ENCODE measurements at places on chromosomes 4 and X.

- no peak for DNase-seq
Measured at GRCh38 chrX:15926622-15927021, 72.0 kb upstream of the AP1S2 start.

- no peak for DNase-seq
Measured at GRCh38 chrX:46715530-46715929, 43.4 kb downstream of the SLC9A7 start.

- no peak for DNase-seq
Measured at GRCh38 chrX:69139516-69139915, 25.7 kb downstream of the PJA1 start.

DNA sequence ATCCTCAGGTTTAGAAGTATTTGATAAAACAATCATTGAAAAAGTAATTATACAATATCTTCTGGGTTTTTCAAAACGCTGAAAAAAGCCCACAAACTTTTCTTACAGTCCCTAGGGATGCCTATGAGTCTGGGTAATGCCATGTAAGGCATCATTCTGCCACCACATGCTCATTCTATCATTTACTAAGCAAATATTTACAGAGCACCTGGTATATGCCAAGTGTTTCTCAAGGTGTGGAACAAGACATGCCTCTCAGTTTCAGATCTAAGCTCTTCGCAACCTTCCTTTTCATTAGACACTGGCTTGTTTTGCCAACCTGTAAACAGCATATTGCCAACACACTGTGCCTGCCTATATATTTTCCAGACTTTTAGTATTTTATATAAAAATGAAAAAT is 17.7 kb downstream of the MID1 start:
- no peak for DNase-seq

DNA sequence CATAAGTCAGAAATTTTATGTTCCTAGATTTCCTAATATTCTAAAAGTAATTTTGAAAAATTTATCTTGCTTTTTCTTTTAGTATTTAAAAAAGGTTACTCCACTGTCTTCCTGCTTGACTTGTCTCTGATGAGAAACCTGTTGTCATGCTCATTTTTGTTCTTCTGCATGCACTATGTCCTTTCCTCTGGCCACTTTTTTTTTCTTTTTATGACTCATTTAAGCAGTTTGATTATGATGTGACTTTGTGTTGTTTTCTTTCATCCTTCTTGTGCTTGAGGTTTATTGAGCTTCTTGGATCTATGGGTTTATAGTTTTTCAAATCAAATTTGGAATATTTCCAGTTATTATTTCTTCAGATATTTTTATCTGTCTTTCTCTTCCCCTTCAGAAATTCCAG is 12.0 kb upstream of the UFSP2 start:
- DNase-seq, result no peak

GRCh38 chr4:24630937-24631336 is 46.6 kb upstream of the DHX15 start:
- no peak for DNase-seq

- DNase-seq, result no peak
Measured at GRCh38 chr4:11297627-11298026, 131.1 kb downstream of the HS3ST1 start.

GRCh38 chr4:170001745-170002267 is 24.4 kb downstream of the MFAP3L start:
- DNase-seq, result no peak

GRCh38 chr4:93501244-93501643 is 327.3 kb upstream of the ATOH1 start:
- DNase-seq, result no peak

DNA sequence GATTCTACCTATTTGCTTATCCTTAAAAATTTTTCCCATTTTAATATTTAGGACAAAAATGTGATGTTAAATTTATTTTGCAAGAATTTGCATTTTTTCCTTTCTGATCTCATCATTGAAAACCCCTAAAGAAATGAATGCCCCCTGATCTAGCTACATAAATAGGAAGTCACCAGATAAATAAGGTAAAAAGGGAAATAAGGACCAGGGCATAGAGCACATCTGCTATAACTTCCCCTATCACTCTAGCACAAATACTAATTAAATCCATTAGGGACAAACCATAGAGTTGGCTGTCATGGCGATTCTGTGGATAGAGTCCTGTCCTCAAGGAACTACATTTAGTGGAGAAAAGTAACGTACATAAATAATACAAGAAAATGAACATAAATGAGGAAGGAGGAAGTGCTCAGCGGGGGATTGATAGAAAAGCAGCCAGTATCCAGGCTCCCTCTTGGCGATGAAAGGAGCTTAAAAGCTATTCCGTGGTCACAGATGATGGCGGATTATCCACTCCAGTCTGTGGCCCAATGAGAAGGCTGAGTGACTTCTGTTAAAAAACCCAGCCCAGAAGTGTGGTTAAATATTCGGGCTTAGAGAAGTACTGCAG is 76.9 kb upstream of the RPL34 start:
- no peak for DNase-seq
